ENCODE measurements at places on chromosomes 13 and 19.

DNA sequence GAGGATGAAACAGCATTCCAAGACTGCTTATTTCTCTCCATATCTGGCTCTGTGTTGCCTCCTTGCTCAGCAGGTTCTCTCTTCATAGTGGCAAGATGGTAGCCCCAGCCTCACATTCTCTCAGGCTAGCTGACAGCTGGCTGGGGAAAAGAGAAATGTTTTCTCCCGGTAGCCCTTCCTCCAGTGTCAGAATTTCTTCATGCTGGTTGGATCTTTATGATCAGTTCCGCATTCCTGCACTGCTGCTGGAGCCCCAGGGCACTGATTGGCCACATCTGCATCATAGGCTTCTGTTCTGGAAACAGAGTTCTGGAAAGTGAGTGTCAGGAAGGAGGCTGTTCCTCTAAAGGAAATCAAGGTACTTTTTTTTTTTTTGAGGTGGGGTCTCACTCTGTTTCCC lies 24.6 kb downstream of the POP4 start:
- no peak for DNase-seq

DNA sequence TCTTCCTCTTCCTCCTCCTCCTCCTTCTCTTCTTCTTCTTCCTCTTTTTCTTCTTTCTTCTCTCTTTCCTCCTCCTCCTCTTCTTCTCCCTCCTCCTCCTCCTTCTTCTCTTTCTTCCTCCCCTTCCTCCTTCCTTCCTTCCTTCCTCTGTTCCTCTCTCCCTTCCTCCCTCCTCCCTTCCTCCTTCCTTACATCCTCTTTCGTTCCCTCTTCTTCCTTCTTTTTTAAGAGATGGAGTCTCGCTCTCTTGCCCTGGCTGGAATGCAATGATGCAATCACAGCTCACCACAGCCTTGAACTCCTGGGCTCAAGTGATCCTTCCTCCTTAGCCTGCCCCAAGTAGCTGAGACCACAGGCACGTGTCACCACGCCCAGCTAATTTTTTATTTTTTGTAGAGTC lies 13.2 kb downstream of the EHD2 start:
- peak; percentile 40 for DNase-seq

- no peak for DNase-seq
Observed at GRCh38 chr19:33458807-33459206, 62.8 kb downstream of the PEPD start.

- peak; percentile 98 for DNase-seq
Observed at GRCh38 chr13:41995946-41996345, 35.0 kb upstream of the VWA8 start.

DNA sequence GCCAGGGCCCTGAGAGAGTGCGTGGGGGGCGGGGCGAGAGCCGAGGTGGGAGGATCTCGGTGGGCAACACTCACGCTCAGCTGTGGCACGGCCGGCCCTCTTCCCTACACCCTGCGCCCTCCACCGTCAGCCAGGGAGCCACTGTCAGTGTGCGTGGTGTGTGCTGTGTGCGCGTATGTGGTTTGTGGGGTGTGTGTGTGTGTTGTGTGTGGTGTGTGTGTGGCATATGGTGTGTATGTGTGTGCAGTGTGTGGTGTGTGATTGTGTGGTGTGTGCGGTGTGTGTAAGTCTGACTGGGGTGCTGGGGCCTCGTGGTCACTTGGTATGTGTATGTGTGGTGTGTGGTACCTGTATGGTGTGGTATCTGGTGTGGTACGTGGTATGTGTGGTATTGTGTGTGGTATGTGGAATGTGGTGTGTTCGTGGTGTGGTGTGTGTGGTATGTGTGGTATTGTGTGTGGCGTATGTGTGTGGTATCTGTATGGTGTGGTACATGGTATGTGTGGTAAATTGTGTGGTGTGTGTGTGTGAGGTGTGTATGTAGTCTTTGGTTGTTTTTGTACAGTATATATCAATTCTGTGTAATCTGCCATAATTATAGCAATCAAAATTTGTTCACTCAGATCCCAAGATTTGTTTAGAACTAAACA lies 5.1 kb downstream of the GRK1 start:
- no peak for DNase-seq
